Hematopoietic multipotent progenitor cell treated with erythropoietin and hydrocortisone succinate and interleukin-3 and kit ligand, for 6 days (in vitro differentiated cells): ENCODE measurements at places on chromosomes 5 and 9.

GRCh38 chr9:88826771-88827181, 164.5 kb upstream of the S1PR3 start:
- DNase-seq, result no peak

DNA sequence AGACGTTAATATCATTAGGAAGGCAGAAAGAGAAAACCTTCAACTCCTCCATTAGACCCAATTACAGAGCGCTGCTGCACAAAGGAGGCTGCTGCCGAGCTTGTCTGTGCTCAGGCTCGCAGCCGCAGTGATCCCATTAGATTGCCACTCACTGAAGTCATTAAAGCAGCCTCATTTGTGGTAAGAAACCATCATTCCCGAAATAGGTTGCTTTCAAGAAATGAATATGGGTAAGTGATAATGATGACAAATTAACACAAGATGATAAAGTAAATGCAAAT, 137.2 kb downstream of the CAVIN4 start:
- DNase-seq, result no peak

- DNase-seq, result no peak
Observed at GRCh38 chr5:52842111-52842510, 54.4 kb downstream of the ITGA1 start.

DNA sequence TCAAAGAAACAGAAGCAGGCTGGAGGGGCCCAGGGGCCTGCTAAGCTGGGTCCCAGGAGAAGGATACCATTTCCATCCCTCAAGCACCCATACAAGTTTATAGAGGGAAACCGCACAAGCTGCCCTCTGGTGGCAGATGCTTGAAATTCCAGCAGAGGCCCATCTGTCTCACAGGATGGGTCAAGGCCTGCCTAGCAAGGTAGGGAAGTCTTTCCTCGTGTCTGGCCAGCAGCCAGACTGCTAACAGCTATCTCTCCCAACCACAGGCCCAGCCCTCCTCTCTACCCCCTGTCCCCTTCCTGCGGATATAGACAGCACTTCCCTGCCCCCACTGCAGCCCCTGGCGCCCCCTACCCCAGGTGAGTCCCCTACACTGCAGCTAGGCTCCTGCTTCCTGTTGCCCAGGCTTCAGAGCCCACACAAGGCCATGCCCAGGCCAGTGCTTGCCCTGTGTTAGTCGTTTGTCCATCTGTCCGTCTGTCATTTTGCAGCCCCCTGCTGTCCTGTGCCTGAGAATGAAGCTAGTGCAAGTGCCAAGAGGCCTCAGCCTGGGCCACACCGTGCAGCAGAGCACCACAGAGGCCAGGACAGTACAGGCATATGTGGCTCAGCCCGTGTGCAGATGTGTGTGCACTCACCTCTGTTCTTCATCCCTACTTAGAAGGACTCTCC, 26.2 kb downstream of the TCF7 start:
- peak; percentile 95 for DNase-seq

GRCh38 chr5:176440927-176441706, 7.1 kb upstream of the FAF2 start:
- DNase-seq, result peak; percentile 59

GRCh38 chr5:59065554-59065953, 482.7 kb downstream of the RAB3C start:
- DNase-seq, result no peak

DNA sequence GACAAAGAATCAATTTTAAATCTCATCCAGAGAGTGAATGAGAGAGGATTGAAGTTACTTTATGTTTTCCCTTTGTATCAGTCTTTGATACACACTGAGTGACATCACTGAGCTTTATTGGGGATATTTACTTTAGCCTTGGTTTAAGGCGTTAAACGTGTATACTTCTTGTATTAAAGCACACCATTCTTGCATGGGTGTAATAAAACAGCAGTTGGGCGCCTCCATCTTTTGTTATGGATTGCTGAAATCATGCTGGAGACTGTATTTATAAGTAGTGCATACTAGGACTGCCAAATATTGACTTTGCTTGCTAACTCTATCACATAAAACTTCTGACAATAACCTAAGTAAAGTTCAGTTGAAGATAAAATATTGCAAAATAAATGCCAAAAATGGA, 1755.8 kb upstream of the WWC1 start:
- DNase-seq, result no peak

GRCh38 chr9:126367616-126368015, 41.0 kb downstream of the MVB12B start:
- no peak for DNase-seq

- DNase-seq, result no peak
Observed at GRCh38 chr5:33807771-33808170, 84.0 kb downstream of the ADAMTS12 start.

GRCh38 chr5:106417163-106417562, 1253.6 kb downstream of the EFNA5 start:
- DNase-seq, result no peak

- DNase-seq, result no peak
Observed at GRCh38 chr5:56305001-56305950, 72.1 kb upstream of the ANKRD55 start.

DNA sequence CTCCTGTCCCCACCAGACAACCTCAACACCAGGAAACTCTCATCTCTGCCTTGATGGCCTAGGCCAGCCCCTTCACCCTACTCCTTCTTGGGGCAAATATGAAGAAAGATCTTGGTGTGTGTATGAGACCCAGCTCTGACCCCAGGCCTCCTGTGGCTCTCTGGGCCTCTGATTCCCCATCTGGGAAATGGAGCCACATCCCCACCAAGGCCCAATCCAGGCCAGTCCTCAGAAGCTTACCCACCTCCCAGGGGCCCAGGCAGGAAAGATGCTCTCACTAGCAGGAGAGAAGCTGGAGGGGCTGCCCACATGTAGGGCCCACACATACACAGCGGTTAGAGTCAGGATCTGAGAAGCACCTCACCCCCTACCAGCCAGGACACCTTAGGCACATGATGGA, 38.9 kb downstream of the BICD2 start:
- DNase-seq, result no peak

- DNase-seq, result no peak
Observed at GRCh38 chr9:136046554-136046920, 48.6 kb downstream of the NACC2 start.

- no peak for DNase-seq
Observed at GRCh38 chr5:133906303-133906702, 62.1 kb downstream of the C5orf15 start.

- no peak for DNase-seq
Observed at GRCh38 chr9:34887841-34888240, 70.2 kb upstream of the PHF24 start.

GRCh38 chr9:14616188-14616982, 76.8 kb downstream of the ZDHHC21 start:
- peak; percentile 92 for DNase-seq

DNA sequence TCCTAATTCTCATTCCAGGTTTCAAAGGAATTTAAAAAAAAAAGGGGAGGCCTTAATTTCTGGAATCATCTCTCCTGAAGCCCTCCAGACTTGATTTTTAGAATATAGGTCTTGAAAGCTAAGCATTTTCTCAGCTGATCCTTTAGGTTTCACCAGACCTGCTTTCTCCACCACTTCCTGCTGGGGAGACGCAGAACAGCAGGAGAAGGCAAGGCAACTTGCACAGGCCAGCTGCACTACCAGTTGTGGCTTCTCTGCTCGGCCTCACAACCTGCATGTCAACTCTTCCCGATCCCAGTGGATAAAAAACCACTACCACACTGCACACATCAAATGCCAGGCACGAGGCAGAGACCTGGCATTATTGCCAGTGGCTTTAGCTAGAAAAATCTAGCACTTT, 119.8 kb downstream of the SIL1 start:
- DNase-seq, result peak; percentile 50

- no peak for DNase-seq
Observed at GRCh38 chr5:56786346-56786745, 29.0 kb upstream of the MAP3K1 start.

GRCh38 chr5:65100911-65101631, 332.3 kb downstream of the CWC27 start:
- peak; percentile 66 for DNase-seq

- DNase-seq, result peak; percentile 49
Observed at GRCh38 chr5:31641575-31641974, 2.6 kb downstream of the PDZD2 start.

GRCh38 chr5:125323613-125324012, 577.2 kb upstream of the ZNF608 start:
- DNase-seq, result no peak

- no peak for DNase-seq
Observed at GRCh38 chr5:55454282-55454681, 80.5 kb downstream of the PLPP1 start.

- peak; percentile 88 for DNase-seq
Observed at GRCh38 chr9:136283291-136284235, 20.3 kb downstream of the CCDC187 start.

- DNase-seq, result no peak
Observed at GRCh38 chr5:144177548-144177947, 6.9 kb downstream of the KCTD16 start.

GRCh38 chr5:83428126-83428525, 43.4 kb upstream of the VCAN start:
- peak; percentile 24 for DNase-seq

DNA sequence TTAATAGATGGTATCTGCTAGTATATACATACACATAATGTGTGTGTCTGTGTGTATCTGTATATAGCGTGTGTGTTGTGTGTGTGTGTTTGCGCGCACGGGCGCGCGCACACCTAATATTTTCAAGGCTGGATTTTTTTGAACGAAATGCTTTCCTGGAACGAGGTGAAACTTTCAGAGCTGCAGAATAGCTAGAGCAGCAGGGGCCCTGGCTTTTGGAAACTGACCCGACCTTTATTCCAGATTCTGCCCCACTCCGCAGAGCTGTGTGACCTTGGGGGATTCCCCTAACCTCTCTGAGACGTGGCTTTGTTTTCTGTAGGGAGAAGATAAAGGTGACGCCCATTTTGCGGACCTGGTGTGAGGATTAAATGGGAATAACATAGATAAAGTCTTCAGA, 757 bp downstream of the FXN start:
- DNase-seq, result peak; percentile 79

DNA sequence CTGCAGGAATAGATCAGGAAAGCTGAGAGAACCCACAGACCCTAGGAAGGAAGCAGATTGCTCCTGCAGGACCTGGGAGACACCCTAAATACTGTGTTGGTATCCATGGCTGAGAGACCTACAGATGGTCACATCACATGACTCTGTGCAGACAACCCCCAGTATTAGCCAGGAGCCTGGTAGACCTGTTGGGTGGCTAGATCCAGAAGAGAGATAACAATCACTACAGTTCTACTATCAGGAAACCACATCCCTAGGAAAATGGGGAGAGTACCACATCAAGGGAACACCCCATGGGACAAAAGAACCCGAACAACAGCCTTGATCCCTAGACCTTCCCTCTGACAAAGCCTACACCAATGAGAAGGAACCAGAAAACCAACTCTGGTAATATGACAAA, 24.2 kb upstream of the MELK start:
- DNase-seq, result no peak

GRCh38 chr5:31768046-31768445, 129.1 kb downstream of the PDZD2 start:
- no peak for DNase-seq

DNA sequence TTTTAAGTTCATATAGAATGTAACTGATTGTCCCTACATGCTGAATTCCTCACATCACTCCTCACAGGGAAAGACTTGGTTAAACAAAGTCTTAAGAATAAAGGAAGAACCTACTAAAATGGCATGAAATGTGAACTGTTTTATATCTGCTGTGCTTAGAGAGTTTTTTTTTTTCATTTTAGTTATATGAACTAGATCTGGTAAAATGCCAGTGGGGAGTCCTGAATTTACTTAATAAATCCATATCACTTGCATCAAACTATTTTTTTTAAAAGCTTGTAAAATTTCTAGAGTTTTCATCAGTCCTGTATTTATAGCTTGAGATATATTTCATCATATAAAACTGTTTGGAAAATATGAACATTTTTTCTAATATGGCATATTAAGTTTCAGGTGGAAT, 1528.6 kb downstream of the EFNA5 start:
- DNase-seq, result no peak

- no peak for DNase-seq
Observed at GRCh38 chr9:93207860-93208734, 24.2 kb downstream of the WNK2 start.

DNA sequence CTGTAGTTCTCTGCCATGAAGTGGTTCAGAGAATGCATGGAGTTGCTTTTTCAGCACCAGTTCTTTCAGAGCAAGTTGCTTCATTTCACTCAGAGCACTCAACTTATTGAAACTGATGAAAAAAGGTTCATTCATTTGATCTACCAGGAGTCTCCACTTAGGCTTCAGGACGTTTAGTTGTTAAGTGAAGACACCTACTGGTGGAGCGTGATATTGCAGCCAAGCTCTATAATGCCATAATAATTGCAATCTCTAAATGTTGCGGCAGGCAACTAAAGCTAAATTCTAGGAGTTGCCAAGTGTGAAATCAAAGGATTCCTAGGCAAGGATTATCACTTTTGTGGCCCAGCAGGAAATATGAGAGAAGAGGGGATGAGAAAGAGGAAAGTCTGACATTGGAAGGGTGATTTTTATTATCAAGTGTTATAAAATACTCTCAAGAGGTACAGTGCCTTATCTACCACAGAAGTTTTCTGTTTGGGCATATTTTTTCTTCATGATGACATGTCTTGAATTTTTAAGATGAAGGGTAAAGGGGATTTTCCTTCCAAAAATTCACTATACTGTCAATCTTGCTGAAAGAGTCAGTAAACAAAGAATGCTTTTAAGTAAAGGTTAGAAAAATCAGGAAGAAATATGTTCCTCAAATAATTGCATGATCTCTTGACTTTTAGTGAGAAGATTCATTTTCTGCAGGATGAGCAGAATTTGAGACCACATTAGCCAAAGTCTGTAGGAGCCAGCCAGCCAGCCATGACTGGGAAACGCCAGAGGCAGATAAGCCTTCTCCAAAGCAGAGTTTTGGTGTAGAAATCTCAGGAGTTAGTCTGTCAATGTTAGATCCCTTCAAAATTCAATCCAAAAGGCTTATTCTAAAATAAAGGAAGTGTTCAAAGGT, 83.4 kb downstream of the SH3PXD2B start:
- DNase-seq, result peak; percentile 71

DNA sequence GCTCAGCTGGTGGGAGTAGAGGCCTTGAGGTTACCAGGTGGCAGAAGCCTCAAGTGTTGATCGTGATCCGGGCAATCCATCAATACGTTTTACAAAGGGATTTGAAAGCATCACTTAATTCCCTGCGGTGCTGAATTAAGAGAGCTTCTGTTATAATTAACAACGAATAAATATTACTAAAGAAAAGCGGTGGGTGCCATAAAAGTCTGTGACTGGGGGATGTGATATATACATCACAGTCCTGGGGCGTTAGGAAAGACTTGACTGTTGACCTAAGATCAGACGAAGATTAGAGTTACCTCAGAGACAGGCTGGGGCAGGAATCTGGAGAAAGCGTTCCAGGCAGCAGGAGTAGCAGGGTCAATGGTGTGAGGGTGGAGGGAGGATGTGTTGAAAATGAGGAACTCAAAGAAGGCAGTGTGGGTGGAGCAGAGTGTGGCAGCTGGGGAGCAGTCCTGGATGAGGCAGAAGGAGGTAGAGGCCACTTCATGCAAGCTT, 6.7 kb upstream of the C5orf63 start:
- DNase-seq, result peak; percentile 47

GRCh38 chr5:61805101-61805500, 473.0 kb downstream of the ZSWIM6 start:
- no peak for DNase-seq
